Astrocyte of the hippocampus (primary cell): ENCODE measurements at places on chromosomes 1 and 21.

GRCh38 chr1:66598670-66599069 is 64.7 kb downstream of the SGIP1 start:
- peak; percentile 77 for DNase-seq

DNA sequence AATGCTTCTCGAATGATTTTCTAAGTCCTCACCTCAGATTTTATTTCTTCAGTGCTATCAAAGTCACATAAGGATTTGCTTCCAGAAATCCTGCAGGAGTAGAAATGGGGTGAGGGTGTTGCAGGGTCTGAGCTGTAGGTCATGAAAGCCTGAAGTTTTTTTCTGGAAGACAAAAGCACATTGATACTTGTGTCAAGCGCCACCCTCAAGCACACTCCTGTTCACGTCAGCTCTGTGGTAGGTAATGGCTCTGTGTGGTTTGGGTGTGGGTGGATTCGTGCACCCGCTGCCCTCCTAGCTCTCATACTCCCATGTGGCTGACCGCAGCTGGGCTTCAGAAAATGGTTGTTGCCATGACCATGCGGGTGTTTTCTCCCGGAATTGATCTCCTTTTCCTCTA is 39.9 kb downstream of the AKNAD1 start:
- peak; percentile 90 for DNase-seq

- no peak for DNase-seq
Observed at GRCh38 chr21:43339668-43340067, 87.3 kb downstream of the SIK1 start.

DNA sequence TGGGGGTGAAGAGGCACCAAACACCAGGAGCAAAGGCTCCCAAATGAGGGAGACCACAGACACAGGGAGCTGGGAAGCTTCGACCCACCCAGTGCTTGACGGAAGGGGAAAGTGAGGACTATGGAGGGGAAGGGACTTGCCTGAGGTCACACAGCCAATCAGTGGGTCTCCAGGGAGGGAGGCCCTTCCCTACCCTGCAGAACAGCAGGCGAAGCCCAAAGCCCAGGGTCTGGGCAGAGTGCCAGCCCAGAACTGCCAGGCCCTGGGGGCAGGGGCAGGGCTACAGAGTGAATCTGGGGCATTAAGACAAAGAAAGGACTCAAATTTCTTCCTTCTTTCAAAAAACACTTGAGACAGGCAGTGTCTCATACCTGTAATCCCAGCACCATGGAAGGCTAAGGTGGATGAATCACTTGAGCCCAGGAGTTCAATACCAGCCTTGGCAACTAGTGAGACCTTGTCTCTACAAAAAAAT is 45.5 kb upstream of the ECE1 start:
- peak; percentile 51 for DNase-seq

DNA sequence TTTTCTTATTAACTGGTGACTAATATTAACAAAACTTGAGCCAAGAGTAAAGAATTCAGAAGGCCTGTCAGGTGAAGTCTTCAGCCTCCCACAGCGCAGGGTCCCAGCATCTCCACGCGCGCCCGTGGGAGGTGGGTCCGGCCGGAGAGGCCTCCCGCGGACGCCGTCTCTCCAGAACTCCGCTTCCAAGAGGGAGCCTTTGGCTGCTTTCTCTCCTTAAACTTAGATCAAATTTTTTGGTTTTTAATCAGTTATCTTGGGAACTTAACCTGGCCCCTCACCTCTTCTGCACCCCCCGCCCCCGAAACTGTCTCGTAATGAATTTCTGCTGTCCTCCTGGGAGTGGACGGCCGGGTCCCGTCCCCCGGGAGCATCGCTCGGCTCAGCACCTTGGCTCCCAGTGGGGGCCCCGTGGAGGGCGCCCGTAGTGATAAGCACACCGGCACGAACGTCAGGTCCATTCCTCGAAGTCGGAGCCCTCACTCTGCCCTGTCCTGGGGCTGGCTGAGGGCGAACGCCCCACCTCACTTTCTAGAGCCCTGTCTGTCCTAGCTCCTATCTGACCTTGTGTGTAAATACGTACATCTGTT is 29.5 kb upstream of the TRAPPC10 start:
- no peak for DNase-seq

DNA sequence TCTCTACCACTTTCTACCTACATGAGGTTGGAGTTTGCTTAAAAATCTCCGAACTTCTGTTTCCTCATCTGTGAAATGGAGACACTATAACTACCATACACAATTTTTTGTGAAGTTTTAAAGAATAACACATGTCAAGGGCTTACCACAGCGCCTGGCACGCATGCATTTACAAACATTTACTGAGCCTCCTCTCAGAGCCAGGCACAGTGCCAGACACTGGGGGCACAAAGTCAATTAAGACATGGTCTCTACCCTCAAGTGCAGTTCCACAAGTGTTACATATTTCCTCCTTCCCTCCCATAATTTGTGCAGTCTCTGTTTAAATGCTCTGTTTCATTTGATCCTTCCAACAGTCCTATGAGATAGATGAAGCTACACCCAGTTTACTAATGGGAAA is 356.4 kb upstream of the ESRRG start:
- DNase-seq: peak; percentile 9

DNA sequence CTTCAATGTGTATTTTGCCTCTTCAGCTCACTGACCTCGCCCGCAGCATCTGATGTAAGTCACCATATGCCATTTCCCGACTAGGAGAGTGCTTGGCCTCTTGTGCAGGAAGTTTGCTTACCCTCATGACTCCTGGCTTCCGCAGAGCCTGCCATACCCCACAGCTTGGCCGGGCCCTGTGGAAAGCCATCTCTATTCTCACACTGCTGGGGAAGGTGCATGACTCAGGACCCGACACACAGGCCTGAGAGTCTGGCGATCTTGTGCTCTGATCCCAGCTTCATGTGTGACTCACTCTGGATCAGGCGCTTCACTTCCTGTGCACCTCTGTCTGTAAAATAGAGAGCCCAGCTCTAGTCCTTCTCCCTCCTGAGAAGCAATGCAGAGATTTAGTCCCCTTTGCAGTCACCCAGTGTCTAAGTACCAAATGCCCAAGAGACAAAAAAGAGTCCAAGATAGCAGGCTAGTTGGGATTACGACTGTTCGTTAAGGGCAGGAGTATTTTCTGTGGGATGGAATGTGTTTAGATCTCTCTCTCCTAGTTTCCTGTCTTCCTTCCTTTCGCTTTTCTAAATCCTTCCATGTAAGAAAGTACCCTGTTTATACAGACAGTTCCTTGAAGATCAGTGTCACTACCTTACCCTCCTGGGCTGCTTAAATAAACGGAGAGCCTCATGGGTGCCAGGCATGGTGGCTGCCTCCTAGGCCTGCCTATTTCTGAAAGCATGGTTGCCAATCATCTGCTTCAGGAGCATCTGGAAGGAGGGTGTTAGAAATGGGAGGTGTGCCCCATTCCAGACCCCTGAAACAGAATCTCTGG is 62.8 kb upstream of the KIF26B start:
- peak; percentile 93 for DNase-seq

DNA sequence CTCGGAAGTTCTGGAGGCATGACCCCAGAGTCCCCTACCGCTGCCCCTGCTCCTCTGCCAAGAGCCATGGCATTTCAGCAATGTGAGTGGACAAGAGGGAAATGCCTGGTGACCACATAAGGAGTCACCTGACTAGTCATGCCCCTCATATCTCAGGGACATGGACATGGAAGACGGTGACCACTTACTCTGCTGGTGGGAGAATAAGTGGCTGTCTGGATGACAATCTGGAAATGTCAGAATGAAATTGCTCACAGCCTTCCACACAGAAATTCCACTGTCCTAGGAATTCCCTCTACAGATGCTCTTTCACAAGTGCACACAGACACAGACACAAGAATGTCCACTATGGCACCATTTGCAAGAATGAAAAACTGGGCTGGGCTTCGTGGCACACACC is 24.3 kb upstream of the PLEKHG5 start:
- peak; percentile 51 for DNase-seq

DNA sequence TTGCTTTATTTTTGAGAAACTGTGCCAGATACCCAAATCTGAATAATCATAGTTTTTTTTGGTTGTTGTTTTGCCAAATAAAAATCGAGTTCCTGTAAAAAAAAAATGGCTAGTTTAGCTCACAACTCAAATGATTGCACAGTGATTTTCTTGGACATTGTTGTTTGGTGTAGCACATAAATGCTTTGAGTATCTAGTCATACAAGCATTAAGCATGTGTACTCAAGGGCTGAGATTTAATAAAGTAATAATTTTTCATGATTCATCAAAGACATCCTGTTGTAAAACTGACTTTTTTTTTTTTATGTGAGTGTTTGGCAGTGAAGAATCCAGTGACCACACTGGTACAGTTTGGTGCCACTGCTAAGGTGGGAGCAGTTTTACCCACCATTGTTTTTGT is 18.8 kb downstream of the ITSN1 start:
- DNase-seq: no peak

GRCh38 chr21:36479415-36480402 is at the start of gene CLDN14:
TSS of gene CLDN14 (minus strand) at chr21:36480122. CDS start at chr21:36461695, 18,427 bp downstream.
- peak; percentile 38 for DNase-seq

- DNase-seq: peak; percentile 89
Observed at GRCh38 chr1:99808391-99809115, 41.6 kb upstream of the AGL start.

DNA sequence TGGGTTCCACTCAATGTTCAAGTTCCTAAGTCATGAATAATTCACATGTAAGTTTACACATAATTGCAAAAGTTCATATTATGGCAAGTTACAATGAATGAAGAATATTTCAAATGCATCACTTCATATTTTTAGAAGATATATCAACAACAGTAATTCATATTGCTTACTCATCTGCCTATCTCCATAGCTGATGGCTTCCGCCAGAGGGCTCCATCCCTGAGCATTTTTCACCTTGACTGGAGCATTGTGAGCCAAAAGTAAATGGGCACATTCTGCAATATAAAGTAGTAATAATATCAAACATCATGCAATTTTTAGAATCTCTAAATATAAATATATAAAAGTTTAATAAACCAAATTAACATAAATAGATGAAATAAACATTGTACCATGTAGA is 29.8 kb downstream of the ANKRD13C start:
- DNase-seq: no peak

DNA sequence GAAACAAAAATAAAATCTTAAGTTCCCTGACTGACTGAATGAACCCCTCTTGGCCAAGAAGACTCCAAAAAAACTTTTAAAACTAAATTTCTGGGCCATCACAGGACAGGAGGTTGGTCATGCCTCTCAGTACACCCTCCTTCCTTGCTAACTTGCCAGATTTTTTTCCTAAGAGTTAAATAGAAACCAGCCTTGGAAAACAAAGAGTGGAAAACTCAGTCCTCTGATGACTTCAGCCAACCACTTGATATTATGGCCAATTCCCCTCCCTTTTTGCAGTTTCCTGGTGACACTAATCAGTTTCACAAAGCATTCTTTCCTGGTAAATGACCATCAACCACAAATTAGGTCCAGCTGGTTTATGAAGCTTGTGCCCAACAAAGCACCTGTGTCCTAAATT is 134.8 kb downstream of the ZNF648 start:
- DNase-seq: no peak

DNA sequence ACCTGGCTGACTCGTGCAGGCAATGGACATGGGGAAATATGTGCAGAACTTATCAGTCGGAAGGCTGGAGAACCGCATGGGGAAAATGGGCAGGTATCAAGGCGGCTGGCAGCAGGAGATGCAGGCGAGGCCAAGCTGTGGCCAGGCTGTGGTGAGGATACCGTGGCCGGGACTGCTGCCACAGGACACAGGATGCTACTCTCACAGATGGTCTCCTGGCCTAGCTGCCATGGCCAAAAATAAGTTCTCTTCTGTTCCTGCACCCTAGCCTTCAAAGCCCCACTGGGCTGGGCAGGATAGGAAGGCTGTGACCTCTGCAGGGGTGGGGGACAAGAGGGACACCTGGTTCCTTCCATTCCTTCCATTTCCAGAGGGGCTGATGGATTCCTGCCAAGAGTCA is 26.4 kb downstream of the TEX35 start:
- DNase-seq: no peak

GRCh38 chr1:168567007-168567406 is 9.4 kb upstream of the XCL1 start:
- DNase-seq: no peak

GRCh38 chr1:193189442-193190095 is 3.2 kb upstream of the B3GALT2 start:
- DNase-seq: no peak

DNA sequence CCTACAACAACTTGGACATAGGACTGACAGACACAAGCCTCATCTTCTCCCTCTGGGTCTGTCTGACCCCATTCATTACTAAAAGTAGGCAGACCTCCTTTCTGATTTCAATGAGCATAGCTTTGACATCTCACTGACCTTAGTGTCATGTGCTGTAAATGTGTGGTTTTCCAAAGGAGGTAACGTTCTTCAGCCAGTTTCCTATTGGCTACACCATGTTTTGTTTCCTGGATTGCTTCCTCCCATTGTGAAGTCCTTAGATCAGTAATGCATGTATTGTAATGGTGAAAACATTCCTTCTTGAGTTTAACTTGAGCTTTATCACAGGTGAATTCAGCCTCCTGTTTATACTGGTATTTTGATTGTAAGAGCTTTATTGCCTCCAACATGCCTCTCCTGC is 20.6 kb downstream of the STXBP3 start:
- DNase-seq: no peak

- DNase-seq: peak; percentile 79
Observed at GRCh38 chr1:201739492-201740085, 89.4 kb upstream of the IPO9 start.

DNA sequence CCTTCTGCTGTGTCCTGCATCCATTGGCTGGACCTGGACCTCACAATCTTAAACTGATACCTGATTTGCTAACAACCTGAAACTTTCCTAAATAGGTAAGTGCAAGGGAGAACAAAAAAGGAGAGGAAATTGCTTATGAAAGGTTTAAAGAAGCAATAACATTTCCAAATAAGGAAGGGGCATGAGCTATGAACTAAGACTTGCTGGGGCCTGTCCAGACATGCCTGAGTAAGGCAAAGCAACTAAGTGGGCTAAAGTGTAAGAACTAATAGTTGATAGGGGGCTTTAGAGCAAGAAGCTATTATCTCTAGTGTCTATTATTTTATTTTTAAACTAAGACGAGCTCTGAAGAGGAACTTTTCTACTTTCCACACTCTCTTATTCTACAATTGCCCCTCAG is 11.6 kb downstream of the JMJD4 start:
- no peak for DNase-seq

- DNase-seq: peak; percentile 16
Observed at GRCh38 chr1:177451191-177451590, 280.4 kb downstream of the BRINP2 start.

DNA sequence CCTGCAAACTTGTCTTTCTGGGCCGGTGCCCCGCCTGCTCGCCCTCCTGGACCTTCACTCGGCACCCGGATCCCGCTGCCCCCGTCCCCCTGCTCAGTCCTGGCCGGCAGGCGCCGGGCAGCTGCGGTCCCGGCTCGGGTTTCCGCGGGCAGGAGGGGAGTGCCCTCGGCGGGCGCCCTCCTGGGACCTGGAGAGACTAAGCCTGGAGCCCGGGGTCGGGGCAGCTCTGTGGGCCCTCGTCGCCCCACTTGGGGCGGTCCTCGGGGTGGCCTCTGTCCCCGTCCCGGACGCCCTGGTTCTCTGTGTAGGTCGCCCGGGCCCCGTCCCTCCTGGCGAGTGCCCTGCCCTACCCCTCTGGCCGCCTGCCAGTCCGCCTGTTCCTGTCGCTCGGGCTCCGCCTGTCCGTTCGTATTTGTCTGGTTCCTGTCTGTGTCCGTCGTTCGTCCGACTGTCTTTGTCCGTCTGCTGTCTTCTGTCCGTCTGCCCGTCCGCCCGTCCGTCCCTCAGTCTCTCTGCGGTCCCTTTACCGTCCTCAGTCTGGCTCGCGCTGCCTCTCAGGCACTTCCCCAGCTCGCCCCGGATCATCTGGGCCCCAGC is 490 bp downstream of the SERINC2 start:
- DNase-seq: peak; percentile 68

- no peak for DNase-seq
Observed at GRCh38 chr1:89538361-89538760, 13.7 kb downstream of the LRRC8B start.
